ENCODE measurements at places on chromosomes 5 and 9.

DNA sequence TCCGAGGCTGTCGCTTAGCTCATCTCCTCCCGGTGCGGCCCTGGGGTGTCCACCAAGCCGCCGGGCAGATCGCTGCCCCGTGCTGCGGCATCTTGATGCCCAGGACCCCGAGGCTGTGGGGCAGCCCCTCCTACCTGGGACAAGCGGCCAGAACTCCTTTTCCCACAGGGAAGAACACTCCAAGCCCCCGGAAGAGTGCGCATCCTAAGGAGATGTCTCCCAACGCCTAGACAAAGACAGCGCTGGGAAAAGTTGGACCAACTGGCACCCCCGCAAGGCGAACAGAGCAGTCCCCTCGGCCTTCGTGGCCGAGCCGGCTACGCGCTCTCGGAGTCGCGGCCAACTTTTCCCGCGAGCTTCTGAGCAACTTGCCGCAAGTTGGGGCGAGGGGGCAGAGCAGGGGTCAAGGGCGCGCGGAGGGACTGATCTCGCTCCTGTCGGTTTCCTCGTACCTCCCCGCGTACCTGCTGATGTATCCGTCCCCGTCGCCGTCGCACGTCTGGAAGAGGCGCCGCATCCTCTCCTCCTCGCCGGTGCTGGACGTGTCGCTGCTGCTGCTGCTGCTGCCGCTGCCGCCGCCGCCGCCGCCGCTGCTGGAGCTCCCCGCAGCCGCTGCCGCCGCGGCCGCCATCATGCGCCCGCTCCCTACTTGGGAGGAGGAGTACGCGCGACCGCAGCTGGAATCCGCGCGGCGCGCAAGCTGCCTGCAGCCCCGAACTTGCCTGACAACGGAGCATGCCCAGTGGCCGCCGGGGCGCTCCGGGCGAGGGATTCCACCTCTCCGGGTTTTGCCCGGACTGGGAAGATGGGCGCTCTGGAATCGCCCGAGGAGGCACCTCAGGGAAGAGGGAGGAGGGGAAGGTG, at the start of gene MCC:
MCC (minus strand) TSS at position 673 of the 864 bp plus-strand sequence.
- DNase-seq, result peak; percentile 32

- DNase-seq, result no peak
Observed at GRCh38 chr5:71830681-71831539, 111.8 kb downstream of the CARTPT start.

DNA sequence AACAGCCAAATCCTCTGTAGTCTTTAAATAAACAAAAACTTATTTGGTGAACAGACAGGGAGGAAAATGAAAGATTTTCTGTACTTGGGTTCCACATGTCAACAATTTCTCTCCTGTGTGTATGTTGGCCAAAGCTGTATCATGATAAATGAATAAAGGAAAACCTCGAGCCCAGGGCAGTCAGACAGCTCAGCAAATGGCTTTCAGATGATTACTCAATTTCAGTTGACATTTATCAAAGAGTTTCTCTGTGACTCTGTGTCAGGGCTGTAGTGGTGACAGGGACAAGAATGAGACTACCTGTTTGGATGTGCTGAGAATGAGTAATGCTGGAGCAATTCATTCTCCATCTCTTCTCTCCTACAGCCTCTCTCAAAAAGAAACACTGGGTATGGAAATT, 45.7 kb upstream of the PTGS1 start:
- no peak for DNase-seq

GRCh38 chr5:147854331-147854730, 22.9 kb upstream of the SPINK1 start:
- DNase-seq, result no peak

- DNase-seq, result no peak
Observed at GRCh38 chr9:1026219-1026618, 23.9 kb upstream of the DMRT2 start.

- no peak for DNase-seq
Observed at GRCh38 chr5:28809811-28810750, 1771.7 kb upstream of the CDH9 start.

GRCh38 chr5:137203011-137203632, 296.0 kb downstream of the SPOCK1 start:
- no peak for DNase-seq

DNA sequence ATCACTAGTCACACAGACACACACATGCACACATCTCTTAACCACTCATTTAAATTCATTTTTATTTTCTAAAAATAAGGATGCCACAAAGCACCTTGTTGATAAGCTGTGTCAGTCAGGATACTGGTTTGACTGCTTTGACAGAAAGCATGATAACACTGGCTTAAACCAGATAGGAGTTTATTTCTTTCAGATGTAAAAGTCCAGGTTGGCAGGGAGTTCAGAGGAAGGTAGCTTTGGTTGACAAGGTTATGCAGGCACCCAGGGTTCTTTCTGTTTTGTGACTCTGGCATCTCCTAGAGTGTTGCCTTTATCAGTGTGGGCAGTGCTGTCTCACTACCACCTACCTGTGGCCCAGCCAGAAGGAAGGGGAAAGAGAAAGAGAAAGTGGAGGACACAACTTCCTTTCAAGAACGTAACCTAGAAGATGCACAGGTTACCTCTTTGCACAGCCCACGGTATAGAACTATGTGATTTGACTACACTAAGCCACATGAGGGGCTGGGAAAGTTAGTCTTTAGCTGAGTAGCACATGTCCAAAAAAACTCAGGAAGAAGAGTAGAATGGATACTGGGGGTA, 334.7 kb downstream of the OSTF1 start:
- no peak for DNase-seq

- DNase-seq, result no peak
Observed at GRCh38 chr5:135242866-135243555, 156.0 kb downstream of the MACROH2A1 start.

DNA sequence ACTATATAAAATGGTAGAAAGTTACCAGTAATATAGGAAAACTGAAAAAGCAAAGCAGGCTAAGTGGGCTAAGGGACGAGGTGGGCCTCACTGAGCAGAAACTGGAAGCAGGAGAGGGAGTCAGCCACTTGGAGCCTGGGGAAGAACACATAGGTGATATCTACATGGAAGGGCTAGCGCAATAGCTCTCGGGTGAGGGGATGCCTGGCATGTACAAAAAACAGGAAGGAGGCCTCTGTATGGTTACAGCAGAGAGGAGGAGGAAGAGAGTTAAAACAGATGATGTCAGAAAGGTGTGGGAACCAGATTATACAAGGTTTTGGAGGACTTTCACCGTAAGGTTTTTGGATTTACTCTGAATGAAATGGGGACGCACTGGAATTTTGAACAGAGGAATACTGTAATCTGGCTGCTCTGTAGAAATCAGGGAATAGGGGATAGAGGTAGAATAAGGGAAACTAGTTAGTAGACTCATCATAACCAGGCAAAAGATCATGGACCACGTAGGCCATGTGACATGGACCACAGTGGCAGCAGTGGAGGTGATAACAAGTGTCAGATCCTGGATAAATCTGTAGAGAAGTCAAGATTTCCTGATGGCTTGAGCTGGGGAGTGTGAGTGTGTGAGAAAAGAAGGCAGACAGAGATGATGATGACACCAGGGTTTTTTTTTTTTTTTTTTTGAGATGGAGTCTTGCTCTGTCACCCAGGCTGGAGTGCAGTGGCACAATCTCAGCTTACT, 52.5 kb downstream of the FNBP1 start:
- DNase-seq, result no peak

DNA sequence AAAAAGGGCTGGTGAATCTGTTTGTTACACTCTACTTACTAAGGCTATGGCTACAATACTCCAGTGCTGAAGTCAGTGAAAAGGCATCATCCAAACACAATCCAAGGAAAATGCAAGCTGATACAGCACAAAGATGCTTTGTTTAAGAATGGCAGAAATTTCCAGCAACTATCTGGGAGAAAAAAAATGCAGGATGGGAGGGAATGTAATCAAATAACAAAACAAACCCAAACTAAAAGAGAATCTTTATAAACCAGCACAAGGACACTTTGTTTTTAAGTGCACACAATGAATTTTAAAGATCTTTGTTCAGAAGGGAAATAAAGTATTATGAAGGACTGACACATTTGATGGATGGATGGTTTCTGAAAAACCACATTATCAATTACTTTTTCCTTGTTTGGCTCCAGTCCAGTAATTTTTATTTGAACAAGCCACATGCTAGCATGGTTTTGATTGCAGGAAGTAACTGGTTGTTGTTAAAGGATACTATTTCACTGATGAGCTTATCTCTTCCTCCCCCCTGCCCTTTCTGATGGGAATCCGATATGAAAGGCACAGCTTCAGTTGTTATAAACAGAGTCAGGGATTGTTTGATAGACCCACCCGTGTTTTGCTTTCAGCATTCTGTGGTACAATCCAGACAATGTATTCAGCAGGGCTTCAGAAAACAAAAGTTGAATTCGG, 12.1 kb upstream of the TLE4 start:
- no peak for DNase-seq

GRCh38 chr9:131019388-131020239, 10.6 kb downstream of the LAMC3 start:
- no peak for DNase-seq

- DNase-seq, result no peak
Observed at GRCh38 chr9:37998881-37999587, 70.0 kb downstream of the SHB start.

DNA sequence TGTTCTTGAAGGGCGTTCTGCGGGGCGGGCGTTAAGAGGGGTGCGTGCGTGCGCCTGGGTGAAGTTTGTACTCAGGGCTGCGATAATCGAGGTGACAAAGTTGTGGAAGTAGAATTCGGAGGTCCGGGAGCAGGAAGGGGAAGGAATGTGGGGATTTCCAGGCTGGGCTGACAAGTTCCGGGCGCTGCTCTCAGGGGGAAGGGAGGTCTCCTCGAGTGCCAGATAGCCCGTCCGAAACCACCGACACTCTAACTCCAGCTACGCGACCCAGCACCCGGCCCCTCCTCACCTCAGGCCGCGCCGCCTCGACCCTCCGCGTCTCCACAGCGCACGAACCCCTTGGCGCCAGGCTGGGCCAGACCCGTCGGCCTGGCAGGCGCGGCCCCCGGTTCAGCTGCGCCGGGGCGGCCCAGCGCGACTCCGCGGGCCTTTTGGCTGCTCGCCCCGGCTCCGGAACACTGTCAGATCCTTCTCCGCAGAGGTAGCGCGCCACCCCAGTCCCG, at the start of gene IL6ST:
IL6ST (minus strand) TSS at position 469 of the 503 bp plus-strand sequence. CDS start 18,685 bp downstream, outside the sequence.
- no peak for DNase-seq

DNA sequence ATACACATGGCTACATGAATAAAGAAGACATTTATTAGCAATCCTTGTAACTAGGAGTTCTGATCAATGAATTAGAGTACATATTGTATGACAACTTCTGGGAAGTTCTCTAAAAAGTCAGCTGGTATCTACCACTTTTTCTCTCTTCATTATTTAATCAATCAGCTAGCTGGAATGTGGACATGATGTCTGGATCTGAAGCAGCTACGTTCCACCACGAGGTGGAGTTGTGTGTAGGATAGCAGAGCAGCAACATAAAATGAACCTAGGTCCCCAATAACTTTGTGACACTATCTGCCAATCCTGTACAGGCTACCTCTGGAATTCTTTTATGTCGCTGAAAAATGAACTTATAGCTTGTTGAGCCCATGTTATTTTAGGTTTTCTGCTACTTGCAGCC, 32.9 kb upstream of the ENTREP1 start:
- no peak for DNase-seq

- DNase-seq, result no peak
Observed at GRCh38 chr5:82422001-82422740, 144.0 kb upstream of the RPS23 start.

GRCh38 chr9:116156621-116157314, 3.2 kb downstream of the PAPPA start:
- no peak for DNase-seq

DNA sequence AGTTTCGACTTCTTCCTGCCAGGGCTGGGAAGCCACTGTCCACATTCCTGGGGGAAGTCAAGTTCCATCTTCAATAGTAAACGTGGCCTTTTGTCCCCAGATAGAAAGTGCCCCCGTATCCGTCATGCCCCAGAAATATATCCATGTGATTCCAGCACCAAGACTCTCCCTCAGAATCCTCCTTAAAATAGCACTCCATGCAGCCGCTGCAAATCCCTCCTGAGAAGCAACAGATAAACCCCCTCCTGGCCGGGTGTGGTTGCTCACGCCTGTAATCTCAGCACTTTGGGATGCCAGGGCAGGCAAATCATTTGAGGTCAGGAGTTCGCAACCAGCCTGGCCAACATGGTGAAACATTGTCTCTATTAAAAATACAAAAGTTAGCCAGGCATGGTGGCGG, 126.1 kb downstream of the OLFM1 start:
- DNase-seq, result no peak

DNA sequence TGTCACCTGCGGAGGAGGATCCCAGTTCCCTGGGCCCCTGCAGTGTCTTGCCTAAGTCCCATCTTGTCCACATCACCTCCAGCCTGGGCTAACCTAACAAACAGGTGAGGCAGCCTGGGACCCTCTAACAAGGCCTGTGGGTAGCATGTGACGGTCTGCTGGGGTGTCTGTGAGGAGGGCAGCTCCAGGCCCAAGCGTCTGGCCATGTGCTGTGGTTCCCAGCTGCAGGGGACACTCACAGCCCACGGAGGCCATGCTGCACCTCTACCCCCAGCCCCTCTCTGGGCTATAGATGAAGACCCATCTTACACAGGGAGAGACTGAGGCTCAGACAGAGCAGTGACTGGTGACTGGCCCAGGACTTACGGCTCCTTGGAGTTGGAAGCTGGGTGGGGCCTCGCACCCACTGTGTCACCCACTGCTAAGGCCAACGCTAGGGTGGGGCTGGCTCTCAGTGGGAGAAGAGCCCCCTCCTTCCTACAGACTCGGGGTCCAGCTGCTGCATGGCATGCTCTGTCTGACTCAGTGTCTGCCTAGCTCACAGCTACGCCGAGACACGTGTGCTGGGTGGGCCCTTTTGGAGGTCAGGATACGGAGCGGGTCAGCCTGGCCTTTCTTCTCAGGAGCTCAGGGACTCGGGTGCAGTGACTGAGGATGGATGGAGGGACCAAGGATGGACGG, 40.8 kb upstream of the RNF130 start:
- DNase-seq, result no peak

DNA sequence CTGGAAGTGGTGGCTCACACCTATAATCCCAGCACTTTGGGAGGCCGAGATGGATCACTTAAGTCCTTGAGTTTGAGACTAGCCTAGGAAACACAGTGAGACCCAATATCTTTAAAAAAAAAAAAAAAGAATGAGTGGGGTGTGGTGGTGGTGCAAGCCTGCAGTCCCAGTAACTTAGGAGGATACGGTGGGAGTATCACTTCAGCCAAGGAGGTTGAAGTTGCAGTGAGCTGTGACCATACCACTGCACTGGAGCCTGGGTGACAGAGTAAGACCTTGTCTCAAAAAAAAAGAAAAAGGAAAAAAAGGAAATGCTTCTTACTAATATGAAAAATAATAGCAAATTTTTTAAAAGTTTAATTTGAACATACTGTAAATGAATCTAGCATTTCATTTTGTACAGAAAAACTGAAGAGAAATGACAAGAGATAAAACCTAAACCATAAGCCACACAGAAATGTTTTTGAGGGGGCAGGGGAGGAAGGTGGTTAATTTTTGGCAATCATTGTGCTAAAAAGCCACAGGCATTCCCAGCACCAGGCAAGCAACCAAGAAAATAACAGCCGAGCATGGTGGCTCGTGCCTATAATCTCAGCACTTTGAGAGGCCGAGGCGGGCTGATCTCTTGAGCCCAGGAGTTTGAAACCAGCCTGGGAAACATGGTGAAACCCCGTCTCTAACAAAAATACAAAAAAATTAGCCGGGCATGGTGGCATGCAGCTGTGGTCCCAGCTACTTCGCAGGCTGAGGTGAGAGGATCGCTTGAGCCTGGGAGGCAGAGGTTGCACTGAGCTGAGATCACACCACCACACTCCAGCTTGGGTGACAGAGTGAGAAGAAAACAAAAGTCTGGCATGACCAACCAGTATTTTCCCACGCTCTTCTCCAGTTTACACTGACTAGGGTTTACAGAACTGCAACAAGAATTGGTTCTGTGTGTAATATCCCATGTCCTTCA, 114.5 kb upstream of the NR5A1 start:
- DNase-seq, result no peak

GRCh38 chr5:155923784-155924183, 403.2 kb upstream of the SGCD start:
- DNase-seq, result no peak

Measured in stimulated activated CD4-positive, alpha-beta T cell treated with anti-CD3 and anti-CD28 coated beads, Interleukin-12 subunit alpha, Interleukin-12 subunit beta, amount 100 ng/mL, for 4 hours (primary cell).